Naive thymus-derived CD8-positive, alpha-beta T cell (primary cell): ENCODE measurements at places on chromosomes 3 and 15.

DNA sequence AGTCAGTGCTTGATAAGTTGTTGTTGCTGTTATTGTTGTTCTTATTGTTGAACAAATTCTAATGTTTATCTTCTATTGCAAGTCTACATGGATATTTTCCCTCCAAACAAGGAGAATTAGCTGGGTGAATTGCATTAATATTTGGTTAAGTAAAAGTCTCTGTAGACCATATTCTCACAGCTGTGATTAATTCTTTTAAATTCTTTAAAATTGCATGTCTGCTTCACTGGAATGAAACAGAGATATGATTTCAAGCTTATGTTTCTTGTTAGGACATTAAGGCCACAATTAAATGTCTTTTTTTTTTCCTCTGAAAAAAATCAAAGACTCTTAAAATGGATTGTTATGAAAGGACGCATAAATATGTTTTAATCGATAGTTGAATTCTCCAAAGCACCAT, 153.4 kb downstream of the EBLN2 start:
- no peak for DNase-seq

- DNase-seq: no peak
These were observed 209.6 kb upstream of the EIF1B start for GRCh38 chr3:40099871-40100270.

DNA sequence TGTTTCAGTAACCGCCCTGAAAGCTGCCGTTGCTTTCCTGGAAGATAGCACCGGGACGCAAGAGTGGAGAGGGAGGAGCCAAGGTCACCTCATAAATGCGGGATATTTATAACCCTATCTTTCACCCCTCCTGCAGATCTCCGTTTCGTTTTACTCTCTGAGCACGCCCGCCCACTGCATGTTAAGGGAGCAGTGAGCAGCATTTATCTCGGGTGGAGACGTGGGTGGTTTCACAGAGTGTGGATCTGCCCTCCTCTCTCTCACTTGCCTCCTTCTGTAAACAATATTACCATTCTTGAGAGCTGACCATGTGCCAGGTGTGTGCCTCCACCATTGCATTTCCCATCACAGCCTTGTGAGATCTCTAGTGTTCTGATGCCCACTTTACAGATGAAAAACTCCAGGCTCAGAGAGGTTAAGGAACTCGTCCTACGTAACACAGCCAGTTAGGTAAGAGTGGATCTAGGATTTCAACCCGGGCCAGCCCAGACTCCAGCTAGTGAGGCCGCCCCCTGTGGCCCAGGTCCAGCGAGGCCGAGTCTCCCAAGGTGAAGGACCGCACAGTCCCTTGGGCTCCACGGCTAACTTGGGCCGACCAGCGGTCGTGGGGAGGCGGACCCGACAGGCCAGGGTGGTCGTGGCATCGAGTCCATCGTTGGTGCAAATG, 16.9 kb upstream of the SEMA4B start:
- DNase-seq: no peak

- DNase-seq: no peak
These were observed 21.8 kb downstream of the IGDCC4 start for GRCh38 chr15:65400760-65401610.

- no peak for DNase-seq
These were observed at the start of gene COL6A5 for GRCh38 chr3:130345487-130346079. Gene COL6A5 (plus strand): TSS chr3:130345672. CDS start chr3:130373639, 27,967 bp downstream.

GRCh38 chr3:4503050-4503449, 9.9 kb downstream of the ITPR1 start:
- no peak for DNase-seq
